ENCODE measurements at places on chromosomes 3 and 15. TPM values are rescaled to one million over a fixed set of nuclear protein-coding genes. Genes with fewer than 3 reads are reported as not detected.

Gene CRYGS
- total RNA-seq, result 4.1 TPM

Gene CTXN2
- total RNA-seq, result not detected

Gene LSG1
- total RNA-seq, result 87.0 TPM

Gene LYZL4
- total RNA-seq, result not detected

GRCh38 chr15:78329625-78330024 is 10.5 kb upstream of the CRABP1 start:
- DNase-seq, result no peak

GRCh38 chr3:128336337-128337156 is 130.1 kb downstream of the DNAJB8 start:
- no peak for DNase-seq

- DNase-seq, result no peak
These were observed 156.5 kb downstream of the CADPS start for GRCh38 chr3:62718515-62719320.

DNA sequence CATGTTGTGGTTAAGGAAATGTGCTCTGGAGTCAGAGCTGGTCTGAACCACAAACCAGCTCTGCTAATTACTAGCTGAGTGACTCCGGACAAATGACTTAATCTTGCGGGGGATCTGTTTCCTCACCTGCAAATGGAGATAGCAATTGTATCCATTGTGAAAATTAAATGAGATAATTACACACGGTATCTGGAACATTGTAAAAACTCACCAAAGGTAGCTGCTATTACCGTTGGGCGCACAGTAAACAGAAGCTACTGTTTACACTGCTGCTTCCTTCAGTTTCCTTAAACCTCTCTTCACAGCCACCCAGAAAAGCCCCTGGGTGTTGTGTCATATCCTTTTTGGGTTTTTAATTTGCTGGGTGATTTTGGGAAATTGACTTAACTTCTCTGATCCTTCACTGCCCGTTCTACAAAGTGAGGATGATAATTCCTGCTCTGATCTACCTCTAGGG is 107.8 kb downstream of the MEGF11 start:
- DNase-seq, result no peak

GRCh38 chr3:3015185-3016089 is 94.7 kb downstream of the IL5RA start:
- DNase-seq, result no peak

DNA sequence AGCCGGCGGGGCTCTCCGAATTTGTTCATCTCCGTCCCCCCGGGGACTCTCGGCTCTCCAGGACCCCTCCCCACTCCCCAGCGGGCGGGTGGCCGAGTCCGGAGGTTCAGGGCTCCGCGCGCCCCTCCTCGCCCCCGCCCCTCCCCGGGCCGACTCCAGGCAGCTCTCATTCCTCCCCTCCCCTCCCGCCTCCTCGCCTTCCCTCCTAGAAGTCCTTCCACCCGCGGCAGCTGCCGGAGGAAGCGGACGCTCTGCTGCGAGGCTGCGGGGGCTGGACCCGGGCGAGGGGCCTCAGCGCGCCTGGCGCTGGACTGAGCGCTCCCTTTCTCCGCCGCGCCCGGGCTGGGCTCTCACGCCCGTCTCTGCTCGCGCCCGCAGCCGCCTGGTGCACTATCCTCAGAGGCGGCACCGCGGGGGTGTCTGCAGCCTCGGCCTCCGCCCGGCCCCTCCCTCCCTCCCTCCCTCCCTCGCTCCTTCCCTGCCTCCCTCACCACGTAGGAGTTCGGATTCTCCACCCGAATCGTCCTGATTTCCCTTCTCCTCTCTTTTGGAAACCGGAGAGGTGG is at the start of gene ROBO2:
Gene ROBO2, plus strand, starts transcription at position 494 of the 566 bp plus-strand sequence. CDS start 687 bp downstream, outside the sequence.
- DNase-seq, result peak; percentile 66

- peak; percentile 92 for DNase-seq
These were observed 35.4 kb upstream of the ATG7 start for GRCh38 chr3:11236588-11237461.

DNA sequence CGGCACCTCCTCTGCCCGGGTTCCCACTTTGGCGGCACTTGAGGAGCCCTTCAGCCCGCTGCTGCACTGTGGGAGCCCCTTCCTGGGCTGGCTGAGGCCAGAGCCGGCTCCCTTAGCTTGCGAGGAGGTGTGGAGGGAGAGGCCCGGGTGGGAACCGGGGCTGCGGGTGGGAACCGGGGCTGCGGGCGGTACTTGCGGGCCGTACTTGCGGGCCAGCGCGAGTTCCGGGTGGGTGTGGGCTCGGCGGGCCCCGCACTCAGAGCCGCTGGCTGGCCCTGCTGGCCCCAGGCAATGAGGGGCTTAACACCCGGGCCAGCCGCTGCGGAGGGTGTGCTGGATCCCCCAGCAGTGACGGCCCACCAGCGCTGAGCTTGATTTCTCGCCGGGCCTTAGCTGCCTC is 14.4 kb upstream of the DAPK2 start:
- DNase-seq, result no peak

GRCh38 chr3:138492980-138493675 is 58.7 kb downstream of the ESYT3 start:
- no peak for DNase-seq

Data from Peyer's patch (tissue), 4 donors.